ENCODE measurements at places on chromosomes 5 and 9.

DNA sequence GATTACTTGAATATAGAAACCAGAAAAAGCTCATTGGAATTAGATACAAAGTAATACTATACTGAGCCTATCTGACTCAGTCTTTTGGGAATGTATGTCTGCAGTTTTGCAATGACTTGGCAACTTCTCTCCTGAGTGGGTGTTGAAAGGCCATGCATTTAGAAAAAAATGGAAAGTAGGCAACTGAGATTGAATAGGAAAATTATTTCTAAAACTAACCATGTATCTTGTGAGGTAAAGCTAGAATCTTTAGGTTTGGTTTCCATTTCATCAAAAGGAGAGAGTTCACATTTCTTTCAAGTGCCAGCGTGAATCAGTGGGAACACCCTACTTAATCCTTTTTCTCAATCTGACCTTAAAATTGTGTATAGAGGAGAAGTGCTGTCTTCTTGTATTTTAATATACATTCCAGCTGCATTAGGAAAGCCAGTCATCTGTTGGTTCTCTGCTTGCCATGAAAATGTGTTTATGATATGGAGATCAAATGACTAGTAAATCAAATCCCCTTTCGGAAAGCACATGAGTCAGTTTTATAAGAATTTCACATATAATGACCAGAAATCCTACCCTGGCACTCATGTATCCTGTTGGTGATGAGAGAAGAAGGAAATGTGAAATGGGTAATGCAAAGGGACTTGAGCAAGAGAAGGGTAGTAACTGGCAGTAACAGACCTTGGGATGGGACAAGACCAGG is 30.4 kb downstream of the NFX1 start:
- peak; percentile 95 for DNase-seq

DNA sequence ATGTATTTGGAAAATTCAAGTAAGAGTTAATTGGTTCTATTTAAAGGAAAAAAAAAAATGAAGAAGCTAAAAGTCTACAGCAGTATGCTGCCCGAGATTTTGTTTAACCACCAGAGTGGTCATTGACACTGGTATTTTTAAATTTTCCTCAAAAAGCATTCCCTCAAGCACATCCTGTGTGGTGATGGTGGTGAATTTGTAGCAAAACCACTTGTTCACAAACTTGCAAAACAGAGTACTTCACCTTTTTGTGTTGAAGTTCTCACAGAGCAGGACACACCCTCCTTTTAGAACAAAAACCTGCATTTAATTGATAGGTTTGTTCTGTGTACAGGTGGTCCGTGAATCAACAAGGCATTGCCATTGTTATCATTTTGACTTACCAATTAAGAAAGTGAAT is 374.2 kb downstream of the EFNA5 start:
- no peak for DNase-seq

GRCh38 chr5:110865400-110866094 is 126.7 kb downstream of the SLC25A46 start:
- DNase-seq, result peak; percentile 31

DNA sequence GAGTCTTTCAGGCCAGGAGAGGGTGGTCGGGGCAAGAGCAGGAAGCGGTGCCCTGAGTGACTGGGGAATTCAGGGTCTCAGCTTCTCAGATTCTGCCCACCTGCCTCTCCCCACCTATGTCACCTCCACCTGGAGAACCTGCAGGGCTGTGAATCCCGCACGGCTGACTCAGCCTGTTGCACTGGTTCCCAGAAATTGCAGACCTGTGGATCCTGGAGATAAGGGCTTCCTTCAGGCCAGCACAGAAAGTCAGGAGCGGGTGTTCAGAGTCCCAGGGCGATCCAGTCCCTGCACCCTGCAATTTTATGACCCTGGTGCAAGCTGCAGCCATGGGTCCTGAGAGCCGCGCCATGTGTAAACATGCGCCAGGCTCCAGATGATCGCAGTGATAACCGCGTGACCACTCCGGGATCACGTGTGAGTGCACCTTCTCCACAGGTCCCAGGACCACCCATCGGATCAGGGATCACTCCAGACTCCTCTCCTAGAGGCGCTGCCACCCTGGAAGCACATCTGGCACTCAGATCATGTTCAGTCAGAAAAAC is 17.8 kb downstream of the IRX4 start:
- no peak for DNase-seq

- no peak for DNase-seq
Observed at GRCh38 chr5:84131372-84131771, 253.3 kb downstream of the EDIL3 start.

- DNase-seq, result peak; percentile 69
Observed at GRCh38 chr9:108142504-108143201, 653.1 kb upstream of the KLF4 start.

DNA sequence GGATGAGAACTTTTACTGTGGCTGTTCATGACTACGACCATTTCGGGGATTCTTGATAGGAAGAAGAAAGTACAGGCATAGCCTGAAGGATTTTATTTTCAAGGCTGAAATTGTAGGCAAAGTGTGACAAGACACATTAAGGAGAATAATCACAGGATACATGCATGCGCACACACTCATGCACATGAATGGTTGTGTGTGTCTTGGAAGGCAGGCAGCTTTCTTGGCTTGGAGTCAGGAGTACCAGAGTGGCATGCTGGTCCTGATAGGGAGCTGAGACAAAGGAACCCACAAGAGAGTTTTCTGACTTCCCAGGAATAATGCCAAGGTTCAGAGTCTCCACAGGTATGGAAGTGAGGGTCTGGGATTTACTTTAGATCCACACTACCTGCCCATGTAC is 22.2 kb downstream of the PLK2 start:
- DNase-seq, result no peak

GRCh38 chr5:5950658-5951057 is 427.7 kb downstream of the MED10 start:
- no peak for DNase-seq
